ENCODE measurements at places on chromosomes 6 and 20. TPM values are rescaled to one million over a fixed set of nuclear protein-coding genes. Genes with fewer than 3 reads are reported as not detected.

Gene FGD2
- total RNA-seq: 1.7 TPM

Gene TBXT
- total RNA-seq: not detected

Gene ZC2HC1B
- total RNA-seq: not detected

Gene COL9A3
- total RNA-seq: 0.27 TPM

Gene AKAP12
- total RNA-seq: 13.1 TPM

Gene CLDN20
- total RNA-seq: not detected

Gene NR2E1
- not detected for total RNA-seq

Gene GSTA1
- 1.6 TPM for total RNA-seq

Gene CLVS2
- 0.17 TPM for total RNA-seq

- DNase-seq: no peak
- H3K4me3 ChIP-seq: no peak overlapping the region
- no peaks in the 10 kb centered on the region for H3K36me3 ChIP-seq
- H3K4me1 ChIP-seq: peaks cover 5% of the 10 kb centered on the region
Measured at GRCh38 chr20:11452326-11452725, 465.4 kb upstream of the BTBD3 start.

DNA sequence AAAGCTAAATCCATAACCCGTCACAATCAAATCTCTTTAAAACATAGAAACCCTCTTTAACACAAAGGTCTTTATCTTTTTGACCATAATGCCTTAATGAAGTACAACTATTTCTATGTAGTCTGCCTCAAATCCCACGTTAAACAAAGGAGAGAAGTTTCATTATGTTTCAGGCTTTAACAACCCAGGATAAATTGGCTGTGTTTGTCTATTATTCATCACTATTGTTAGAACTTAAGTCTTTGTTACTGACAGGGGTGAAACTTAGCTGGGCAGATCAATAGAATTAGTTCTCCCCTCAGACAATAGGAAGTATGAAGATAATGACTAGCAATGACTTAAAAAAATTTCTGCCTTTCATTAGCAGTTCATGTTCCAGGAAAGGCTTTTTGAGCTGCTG lies 10.1 kb upstream of the METTL24 start:
- H3K36me3 ChIP-seq: no peaks in the 10 kb centered on the region
- no peaks in the 10 kb centered on the region for H3K4me1 ChIP-seq
- H3K27me3 ChIP-seq: peaks cover under 1% of the 10 kb centered on the region
- H3K27ac ChIP-seq: no peak overlapping the region

DNA sequence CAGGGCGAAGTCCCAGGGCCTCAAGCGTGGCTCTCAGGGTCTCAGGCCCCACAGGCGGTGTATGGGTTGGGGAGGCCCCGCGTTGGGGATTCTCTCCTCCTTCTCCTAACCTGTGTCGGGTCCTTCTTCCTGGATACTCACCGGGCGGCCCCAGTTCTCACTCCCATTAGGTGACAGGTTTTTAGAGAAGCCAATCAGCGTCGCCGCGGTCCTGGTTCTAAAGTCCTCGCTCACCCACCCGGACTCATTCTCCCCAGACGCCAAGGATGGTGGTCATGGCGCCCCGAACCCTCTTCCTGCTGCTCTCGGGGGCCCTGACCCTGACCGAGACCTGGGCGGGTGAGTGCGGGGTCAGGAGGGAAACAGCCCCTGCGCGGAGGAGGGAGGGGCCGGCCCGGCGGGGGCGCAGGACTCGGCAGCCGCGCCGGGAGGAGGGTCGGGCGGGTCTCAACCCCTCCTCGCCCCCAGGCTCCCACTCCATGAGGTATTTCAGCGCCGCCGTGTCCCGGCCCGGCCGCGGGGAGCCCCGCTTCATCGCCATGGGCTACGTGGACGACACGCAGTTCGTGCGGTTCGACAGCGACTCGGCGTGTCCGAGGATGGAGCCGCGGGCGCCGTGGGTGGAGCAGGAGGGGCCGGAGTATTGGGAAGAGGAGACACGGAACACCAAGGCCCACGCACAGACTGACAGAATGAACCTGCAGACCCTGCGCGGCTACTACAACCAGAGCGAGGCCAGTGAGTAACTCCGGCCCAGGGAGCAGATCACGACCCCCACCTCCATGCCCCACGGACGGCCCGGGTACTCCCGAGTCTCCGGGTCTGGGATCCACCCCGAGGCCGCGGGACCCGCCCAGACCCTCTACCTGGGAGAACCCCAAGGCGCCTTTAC lies at the start of gene HLA-G:
HLA-G (plus strand) TSS at position 247 of the 892 bp plus-strand sequence; CDS start at position 267, 20 bp downstream.
- H3K4me3 ChIP-seq: peak within 1 kb of the TSS; percentile 46
- H3K36me3 ChIP-seq: no peaks in the 10 kb centered on the region
- peaks cover 19% of the 10 kb centered on the region for H3K27me3 ChIP-seq
- no peak for DNase-seq
- H3K4me1 ChIP-seq: no peaks in the 10 kb centered on the region

DNA sequence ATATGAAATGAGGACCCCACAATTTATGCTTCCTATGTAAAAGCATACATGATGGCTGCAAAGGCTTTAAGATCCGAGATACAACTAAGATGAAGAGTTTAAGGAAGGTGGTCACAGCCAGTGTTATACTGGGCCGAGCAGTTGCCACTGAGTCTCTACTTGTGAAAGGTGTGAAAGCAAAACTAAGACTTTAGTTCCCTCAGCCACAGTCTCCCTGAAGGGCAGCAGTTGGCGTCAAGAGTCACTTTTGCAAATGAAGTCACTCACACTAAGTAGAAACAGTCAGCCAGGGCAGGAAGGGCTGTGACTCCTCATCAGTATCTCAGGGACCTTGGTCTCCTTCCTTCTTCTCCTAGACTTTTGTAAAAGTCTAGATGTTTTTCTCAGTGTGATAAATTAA lies 191.6 kb upstream of the MCHR2 start:
- no peaks in the 10 kb centered on the region for H3K36me3 ChIP-seq
- DNase-seq: no peak
- H3K27ac ChIP-seq: no peak overlapping the region

GRCh38 chr6:47653706-47654105 lies 44.7 kb upstream of the ADGRF4 start:
- H3K27me3 ChIP-seq: no peaks in the 10 kb centered on the region
- no peaks in the 10 kb centered on the region for H3K36me3 ChIP-seq
- DNase-seq: no peak
- no peak overlapping the region for H3K4me3 ChIP-seq

GRCh38 chr6:113050010-113050858 lies 703.1 kb downstream of the RFPL4B start:
- no peak for DNase-seq
- H3K4me3 ChIP-seq: no peak overlapping the region
- no peak overlapping the region for H3K27ac ChIP-seq
- H3K4me1 ChIP-seq: no peaks in the 10 kb centered on the region
- no peaks in the 10 kb centered on the region for H3K27me3 ChIP-seq

DNA sequence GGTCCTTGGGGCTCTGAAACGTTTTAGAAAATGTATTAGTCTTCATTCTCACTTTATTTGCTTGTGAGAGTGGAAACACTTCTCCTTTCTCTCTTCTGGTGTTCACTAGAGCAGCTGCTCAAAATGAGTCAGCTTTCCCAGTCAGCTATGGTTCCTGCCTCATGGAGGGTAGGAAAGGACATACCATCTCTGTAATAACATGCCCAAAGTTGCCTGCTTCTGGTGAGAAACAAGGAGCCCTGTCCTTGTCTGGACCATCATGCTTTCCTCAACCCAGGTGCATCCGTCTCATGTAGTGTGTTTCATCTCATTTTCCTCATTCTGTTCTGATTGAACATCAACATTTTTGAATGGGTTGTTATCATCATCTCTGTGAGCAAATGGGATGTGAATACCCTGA lies 17.1 kb upstream of the TINAG start:
- H3K36me3 ChIP-seq: no peaks in the 10 kb centered on the region
- no peaks in the 10 kb centered on the region for H3K27me3 ChIP-seq
- H3K4me1 ChIP-seq: no peaks in the 10 kb centered on the region
- DNase-seq: no peak

- H3K36me3 ChIP-seq: no peaks in the 10 kb centered on the region
- no peak overlapping the region for H3K4me3 ChIP-seq
- H3K4me1 ChIP-seq: peaks cover 17% of the 10 kb centered on the region
- H3K27ac ChIP-seq: peak overlapping the region; percentile 72
- DNase-seq: peak; percentile 91
Measured at GRCh38 chr20:32155017-32155981, 45.8 kb downstream of the TM9SF4 start.

DNA sequence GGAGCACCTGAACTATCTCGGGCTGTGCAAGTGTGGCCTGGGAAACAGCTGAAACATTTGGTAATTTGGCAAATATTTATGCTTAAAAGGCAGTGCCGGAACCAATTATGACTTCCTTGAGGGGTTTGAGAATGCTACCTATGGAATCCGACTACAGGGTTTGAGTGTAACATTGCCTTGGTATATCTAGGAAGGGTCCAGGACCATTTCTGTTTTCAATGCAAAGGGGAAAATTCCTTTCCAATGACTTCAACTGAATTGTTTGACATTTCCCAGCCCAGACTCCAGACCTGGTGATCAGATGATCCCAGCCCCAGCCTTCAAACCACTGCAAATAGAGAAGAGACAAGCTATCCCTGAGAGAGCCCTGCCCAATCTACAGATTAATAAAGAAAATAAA lies 4.6 kb upstream of the PPP1R3G start:
- H3K4me3 ChIP-seq: no peak overlapping the region
- no peak overlapping the region for H3K27ac ChIP-seq
- DNase-seq: no peak
- H3K36me3 ChIP-seq: no peaks in the 10 kb centered on the region
- H3K4me1 ChIP-seq: no peaks in the 10 kb centered on the region

GRCh38 chr6:34743625-34744293 lies 13.5 kb upstream of the SNRPC start:
- no peaks in the 10 kb centered on the region for H3K36me3 ChIP-seq
- H3K4me1 ChIP-seq: no peaks in the 10 kb centered on the region
- no peak for DNase-seq
- no peak overlapping the region for H3K4me3 ChIP-seq
- no peak overlapping the region for H3K27ac ChIP-seq

DNA sequence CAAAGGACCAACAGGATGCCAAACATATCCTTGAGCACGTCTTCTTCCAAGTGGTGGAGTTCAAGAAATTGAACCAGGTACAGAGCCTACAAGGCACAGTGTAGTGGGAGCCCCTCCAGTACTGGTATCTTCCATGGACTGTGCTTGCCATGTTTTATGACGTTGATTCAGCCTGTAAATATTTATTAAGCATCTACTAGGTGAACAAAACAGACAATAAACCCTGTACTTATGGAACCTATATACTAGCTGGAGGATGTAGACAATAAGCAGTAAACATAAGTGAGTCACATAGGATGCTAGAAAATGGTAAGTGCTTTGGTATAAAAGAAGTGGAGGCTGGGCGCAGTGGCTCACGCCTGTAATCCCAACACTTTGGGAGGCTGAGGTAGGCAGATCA lies 24.4 kb upstream of the MYBL2 start:
- no peak overlapping the region for H3K4me3 ChIP-seq
- no peaks in the 10 kb centered on the region for H3K4me1 ChIP-seq
- no peak for DNase-seq
- H3K36me3 ChIP-seq: peaks cover 2% of the 10 kb centered on the region
- H3K27me3 ChIP-seq: no peaks in the 10 kb centered on the region
- H3K27ac ChIP-seq: no peak overlapping the region

DNA sequence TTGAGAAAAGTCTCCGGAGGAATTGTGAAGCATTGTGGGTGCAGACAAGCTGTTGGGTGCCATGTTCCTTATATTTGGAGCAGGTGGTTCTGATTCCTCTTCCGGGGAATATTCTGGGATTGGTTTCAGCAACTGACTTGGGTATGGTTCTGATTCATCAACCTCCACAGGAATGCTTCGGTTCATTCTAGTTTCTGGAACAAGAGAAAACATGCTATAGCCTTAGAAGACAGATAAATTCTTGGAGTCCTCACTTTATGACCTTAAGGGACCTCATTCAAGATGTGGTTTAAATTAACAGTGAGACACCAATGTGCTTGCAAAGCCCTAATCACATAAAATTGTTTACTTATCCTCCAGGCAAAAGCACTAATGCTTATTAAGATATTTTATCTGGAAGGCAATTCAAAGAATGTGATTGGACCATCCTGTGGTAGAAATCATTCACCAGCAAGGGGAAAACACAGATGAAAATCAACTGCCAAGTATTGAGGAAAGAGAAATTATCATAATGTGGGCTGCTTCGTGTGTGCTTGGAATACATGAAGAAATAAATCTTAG lies 13.7 kb downstream of the TRAF3IP2 start:
- peak overlapping the region; percentile 93 for H3K27ac ChIP-seq
- peak overlapping the region; percentile 26 for H3K4me3 ChIP-seq
- peaks cover 57% of the 10 kb centered on the region for H3K4me1 ChIP-seq

DNA sequence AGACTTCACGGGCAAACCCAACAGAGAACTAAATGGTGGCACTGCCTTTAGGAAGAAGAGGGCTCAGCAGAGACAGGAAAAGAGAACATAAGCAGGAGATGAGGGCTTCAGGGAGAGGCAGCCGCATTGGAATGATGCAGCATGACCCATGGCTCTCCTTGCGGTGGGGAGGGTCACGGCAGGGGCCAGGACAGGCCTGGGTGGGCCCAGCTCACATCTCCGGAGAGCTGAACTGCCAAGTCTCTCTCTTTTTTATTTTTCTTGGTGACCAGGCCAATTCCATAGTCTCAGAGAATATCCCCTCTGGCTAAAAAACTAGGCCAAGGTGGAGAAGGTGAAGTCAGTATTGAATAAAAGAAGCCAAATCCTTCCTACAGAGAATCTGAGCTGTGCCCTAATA lies 77.5 kb upstream of the TRAF3IP2 start:
- H3K4me3 ChIP-seq: no peak overlapping the region
- DNase-seq: no peak
- no peaks in the 10 kb centered on the region for H3K36me3 ChIP-seq
- H3K4me1 ChIP-seq: peaks cover 25% of the 10 kb centered on the region
- H3K27me3 ChIP-seq: no peaks in the 10 kb centered on the region

- H3K4me1 ChIP-seq: no peaks in the 10 kb centered on the region
- H3K36me3 ChIP-seq: peaks cover 8% of the 10 kb centered on the region
- no peak for DNase-seq
- H3K4me3 ChIP-seq: no peak overlapping the region
- no peaks in the 10 kb centered on the region for H3K27me3 ChIP-seq
- no peak overlapping the region for H3K27ac ChIP-seq
Measured at GRCh38 chr20:13412806-13413445, 191.9 kb downstream of the ISM1 start.

DNA sequence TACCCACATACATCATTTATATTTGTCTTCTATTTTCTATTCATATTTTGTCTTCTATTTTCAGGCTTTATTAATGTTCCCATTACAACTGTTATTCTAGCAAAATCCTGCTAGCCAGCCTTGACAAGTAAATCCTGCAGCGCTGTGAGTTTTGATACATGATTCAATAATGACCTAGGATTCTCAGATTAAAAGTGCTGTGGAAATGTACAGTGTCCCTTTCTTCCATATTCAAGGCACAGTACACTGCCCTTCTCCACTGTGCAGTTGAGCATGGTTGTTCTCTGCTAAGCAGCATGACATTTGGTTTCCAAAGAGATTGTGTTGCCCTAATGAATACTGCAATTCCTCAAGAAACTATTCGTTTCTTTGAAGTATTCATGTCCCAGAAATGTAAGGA lies 5.8 kb upstream of the HEY2 start:
- peak overlapping the region; percentile 89 for H3K4me3 ChIP-seq
- H3K4me1 ChIP-seq: peaks cover 13% of the 10 kb centered on the region
- peak overlapping the region; percentile 98 for H3K27ac ChIP-seq
- DNase-seq: no peak
- no peaks in the 10 kb centered on the region for H3K27me3 ChIP-seq

Measured in psoas muscle (tissue), 8 donors.